ENCODE measurements at places on chromosomes 11 and 22.

DNA sequence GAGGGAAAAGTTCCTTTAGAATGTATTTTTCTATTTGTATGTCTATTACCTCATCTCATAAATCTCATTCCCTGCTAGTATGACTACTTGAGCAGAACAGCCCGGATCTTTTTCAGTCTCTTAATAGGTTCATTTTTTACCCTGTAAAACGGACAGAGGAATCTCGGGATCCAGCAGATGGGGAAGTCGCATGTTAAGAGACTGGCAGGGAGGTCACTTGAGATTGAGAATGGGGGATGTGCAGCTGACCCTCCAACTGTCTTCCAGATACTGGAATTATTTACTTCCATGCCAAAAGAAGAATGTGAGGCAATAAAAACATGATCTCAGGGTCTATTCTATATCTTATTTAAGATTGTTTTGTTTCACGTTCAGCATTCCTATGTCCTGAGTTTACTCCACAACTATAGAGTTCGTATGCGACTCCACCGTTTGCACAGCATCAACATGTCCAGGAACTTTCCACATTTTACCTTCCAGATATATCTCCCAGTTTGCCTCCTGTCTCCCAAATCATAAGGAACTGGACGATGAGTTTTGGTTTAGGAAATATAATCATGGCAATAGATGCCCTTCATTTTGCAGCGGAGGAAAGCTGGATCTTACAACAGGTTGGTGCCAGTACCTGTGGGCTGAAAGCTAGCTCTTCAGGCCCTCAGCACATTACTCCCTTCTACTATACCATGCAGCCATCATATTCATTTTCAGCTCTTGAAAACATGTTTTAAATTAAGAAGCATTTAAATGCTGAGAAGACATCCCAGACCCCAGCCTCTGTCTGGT lies 181.5 kb downstream of the MAML2 start:
- no peak for DNase-seq

- no peak for DNase-seq
Observed at GRCh38 chr22:45552580-45553350, 50.1 kb downstream of the FBLN1 start.

DNA sequence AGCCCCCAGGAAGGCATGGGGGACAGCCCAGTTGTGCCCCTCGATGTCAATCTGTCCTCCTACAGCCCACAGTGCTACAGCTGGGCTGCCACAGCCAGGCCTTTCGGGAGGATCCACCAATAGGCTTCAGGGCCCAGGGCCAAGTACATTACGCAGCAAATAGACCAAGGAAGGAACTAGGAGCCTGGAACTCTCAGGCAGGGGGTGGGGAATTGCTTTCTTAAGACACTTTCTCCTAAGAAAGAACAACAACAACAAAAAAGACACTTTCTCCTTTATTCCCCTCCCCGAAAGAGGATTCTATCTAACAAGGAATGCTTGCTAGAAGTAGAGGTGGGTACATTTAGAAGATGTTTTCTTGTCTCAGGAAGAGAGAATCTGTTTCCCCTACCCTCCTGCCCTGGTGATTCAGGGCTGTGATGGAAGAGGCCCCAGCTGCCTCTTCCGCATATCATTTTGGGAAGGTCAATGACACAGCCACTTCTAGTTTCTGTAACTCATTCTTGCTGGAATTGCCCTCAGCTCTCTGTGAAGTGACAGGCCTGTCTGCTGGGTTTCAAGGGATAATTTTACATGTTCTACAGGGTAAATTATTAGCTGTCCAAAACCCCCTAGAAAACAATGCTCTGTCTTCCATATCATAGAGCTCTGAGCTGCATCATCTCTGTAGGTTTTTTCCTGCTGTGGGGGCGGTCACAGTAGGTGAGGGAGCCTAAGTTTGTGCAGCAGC lies 6.0 kb upstream of the MALAT1 start:
- DNase-seq = no peak

- no peak for DNase-seq
Observed at GRCh38 chr22:37744589-37744988, 47.7 kb downstream of the TRIOBP start.

DNA sequence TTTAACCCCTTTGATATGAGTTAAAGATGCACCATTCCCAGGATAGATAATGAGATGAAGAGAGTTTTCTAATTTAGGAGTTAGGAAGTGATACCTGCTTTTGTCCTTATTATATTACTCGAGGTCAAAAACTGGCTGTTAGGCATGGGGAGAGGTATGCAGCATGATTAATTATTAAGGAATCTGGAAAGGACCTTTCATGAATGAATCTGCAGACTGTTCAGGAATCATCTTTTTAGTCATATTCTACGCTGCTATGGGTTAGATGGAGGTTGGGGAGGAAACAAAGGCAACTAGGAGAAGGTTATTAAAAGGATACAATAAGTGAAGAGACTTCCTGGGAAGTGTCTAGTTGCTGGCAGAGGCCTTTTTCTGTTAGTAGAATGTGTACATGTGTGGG lies 492.4 kb upstream of the CCDC90B start:
- no peak for DNase-seq

GRCh38 chr11:114348200-114349191 lies 51.8 kb downstream of the C11orf71 start:
- DNase-seq = peak; percentile 22

DNA sequence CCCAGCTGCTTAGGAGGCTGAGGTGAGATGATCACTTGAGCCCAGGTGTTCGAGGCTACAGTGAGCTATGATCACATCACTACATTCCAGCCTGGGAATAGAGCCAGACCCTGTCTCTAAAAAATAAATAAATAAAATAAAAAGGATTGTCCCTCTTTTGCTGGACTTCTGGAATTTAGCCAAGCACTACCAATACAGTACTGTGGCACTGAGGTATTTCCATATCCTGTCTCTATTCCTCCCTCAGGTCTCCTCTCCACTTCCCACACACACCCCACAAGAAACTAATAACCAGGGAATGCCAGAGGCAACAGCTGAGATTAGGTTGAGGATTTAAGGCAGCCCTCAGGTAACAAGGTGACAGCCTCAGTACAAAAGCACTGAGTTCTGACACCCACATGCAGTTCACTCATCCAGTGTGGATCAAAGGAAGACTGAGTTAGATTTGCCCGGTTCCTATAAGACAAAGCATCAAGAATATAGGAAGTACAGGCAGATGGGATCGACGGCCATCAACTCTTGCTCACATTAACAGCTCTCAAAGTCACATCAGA lies 4.5 kb upstream of the PPP2R1B start:
- no peak for DNase-seq

- no peak for DNase-seq
Observed at GRCh38 chr11:77106321-77106720, 3.7 kb downstream of the OMP start.

GRCh38 chr11:44006917-44007361 lies 40.8 kb upstream of the ACCSL start:
- DNase-seq = no peak

DNA sequence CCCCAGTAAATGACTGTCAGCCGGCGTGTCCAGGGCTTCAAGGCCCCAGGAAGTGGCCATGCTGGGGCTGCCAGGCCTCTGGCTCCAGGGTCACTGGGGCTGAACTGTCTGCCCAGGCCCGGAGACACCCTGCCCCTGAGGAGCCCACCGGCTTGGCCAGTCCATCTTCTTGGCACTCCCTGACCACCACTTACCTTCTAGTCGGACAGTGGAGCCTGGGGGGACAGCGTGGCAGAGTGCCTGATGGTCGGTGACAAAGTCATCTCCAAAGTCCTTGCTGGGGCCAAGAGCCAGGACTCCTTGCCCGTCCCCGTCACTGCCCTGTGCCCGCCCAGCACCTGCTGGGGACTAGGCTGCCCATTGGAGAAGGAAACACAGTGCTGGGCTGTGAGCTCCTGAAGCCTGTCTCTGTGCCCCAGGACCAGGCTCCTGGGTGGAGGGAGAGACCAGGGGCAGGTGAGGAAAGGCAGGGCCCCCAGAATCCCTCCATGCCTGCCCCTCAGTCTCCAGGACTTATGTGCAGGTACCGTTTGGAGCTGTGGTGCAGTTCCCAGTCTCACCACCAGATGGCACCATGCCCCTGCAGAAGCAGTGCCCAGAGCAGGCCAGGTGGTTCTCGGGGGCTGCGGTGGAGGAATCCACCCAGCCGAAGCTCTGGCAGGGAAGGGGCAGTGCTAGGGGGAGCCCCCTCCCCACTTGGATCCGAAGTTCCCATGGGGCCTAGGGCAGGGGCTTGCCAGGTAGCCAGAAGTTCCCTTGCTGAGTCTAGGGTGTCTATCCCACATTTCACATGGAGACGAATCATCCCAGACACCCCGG lies 6.0 kb upstream of the CCDC188 start:
- peak; percentile 76 for DNase-seq

DNA sequence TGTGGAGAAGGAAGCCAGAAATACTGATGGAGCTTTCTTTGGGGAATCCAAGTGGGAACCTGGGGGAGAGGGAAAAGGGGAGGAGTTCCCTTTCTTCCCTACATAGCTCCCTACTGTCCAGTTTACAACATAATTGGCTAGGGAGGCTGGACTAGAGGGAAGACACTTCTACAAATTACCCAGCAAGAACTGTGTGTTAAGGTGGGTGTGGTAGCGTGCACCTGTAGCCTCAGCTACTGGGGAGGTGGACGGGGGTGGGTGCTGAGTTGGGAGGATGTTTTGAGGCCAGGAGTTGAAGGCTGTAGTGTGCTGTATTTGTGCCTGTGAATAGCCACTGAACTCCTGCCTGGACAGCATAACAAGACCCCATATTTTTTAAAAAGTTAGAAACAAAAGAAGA lies 74.0 kb downstream of the NAV2 start:
- DNase-seq = no peak

DNA sequence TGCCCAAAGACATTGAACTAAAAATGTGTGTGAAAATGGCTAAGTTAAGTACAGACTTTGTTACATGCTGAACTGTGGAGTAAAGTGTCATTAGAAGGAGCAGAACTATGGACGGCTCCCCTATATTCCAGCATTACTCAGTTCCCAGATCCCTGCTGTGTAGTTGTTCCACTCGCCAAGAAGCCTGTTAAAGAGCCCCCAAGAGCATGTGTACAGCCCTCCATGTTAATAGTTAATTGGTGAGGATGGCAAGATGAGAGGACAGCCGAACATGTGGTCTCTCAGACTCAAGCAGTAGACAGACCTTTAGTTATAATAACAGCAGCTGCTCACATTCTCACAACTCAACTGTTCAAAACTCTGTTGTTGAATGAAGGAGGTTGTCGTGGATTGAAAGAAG lies 127.4 kb downstream of the ELP4 start:
- DNase-seq = no peak

GRCh38 chr22:23715806-23716375 lies 25.1 kb downstream of the RGL4 start:
- no peak for DNase-seq

DNA sequence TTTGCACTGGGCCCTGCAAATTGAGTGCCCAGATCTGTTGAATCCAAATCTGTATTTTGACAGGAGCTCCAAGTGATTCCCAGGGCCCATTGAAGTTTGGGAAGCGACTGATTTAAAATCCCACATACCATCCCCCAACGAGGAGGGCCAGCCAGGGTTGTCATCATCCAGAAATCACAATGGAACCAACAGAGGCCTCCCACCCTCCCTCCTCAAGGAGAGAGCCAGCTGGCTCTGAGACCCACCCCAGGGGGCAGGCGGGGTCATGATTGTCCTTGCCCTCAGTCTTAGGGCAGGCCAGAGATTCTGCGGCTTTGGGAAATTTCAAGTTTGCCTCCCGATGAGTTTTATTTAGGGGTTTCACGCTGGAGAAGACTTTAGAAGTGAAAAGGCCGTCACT lies 358.2 kb downstream of the MN1 start:
- no peak for DNase-seq

- no peak for DNase-seq
Observed at GRCh38 chr11:124923296-124923695, 4.2 kb downstream of the HEPN1 start.

GRCh38 chr11:64088162-64089026 lies 52.7 kb downstream of the FLRT1 start:
- DNase-seq = no peak

GRCh38 chr22:37402184-37402506 lies 25.1 kb downstream of the ELFN2 start:
- no peak for DNase-seq

- DNase-seq = no peak
Observed at GRCh38 chr11:71251761-71252268, 562 bp downstream of the SHANK2 start.

DNA sequence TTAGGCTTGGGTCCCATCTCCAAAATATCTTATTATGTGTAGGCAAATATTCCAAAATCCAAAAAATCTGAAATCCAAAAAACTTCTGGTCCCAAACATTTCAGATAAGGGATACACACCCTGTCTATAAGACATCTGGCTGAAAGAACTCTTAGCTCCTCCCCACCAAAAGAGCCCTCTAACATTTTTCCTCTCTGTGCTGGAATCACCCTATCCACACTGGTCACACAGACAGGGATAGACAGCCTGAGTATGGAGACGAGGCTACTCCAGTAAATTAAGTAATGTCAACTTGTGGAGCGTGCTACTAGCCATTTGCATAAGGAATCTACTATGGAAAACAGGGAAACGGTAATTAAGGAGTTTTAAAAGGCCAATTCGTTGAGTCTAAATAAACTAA lies 24.9 kb downstream of the ATP6V1E1 start:
- no peak for DNase-seq

DNA sequence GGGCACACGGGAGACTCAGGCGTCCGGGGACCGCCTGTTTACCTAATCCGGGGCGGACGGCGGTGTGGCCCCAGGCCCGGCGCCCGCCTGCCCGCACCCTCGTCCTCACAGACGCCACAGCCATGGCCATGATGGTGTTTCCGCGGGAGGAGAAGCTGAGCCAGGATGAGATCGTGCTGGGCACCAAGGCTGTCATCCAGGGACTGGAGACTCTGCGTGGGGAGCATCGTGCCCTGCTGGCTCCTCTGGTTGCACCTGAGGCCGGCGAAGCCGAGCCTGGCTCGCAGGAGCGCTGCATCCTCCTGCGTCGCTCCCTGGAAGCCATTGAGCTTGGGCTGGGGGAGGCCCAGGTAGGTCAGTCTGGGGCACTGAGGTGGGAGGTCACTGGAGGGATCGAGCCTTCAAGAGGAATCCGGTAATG lies 10.0 kb upstream of the RAB1B start:
- no peak for DNase-seq

DNA sequence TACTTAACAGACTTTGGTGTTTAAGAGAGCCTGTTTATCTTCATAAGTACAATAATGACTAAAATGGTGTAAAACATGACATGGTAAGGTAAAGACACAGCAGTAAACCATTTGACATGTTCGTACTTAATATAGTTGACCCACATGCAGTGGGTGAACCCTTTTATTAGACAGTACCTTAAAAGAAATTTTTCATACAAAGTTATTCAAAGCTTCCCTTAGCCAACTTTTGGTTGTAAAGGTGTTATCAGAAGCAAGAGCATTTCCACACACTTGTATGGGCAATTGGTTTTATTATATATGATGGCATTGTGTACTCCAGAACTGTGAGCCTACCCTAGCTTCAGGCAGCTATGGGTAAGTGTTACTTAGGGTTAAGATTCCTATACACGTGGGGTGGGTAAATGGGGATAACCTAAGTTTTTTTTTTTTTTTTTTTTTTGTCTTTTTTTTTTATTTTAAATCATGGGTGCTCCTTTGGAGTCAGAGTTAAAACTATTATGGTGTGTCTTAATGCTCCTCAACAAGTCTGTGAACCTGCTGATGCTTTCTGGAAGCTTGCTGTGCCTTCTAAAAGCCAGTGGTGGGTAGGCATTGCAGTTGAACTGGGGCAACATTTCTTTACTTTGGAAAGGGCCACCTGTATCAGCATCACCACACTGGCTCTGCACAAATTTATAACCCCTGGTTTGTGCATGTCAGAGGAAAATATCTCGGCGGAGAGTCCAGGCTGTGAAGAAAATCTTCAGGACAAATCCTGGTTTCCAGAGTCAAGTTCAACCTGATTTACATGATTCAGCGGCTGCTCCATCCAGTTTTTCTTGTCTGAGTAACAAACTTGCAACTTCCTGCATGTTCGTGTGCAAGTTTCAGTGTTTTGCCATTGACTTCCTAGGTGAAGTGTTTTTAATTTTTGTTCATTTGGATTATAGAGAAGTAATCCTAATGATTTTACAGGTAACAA lies 3.3 kb downstream of the PCF11 start:
- no peak for DNase-seq

All from central memory CD4-positive, alpha-beta T cell (primary cell).